SK-MEL-5 (cell line): ENCODE measurements at places on chromosomes 4 and X.

GRCh38 chr4:113328514-113328913 lies 279.1 kb downstream of the ANK2 start:
- DNase-seq: peak; percentile 45

GRCh38 chr4:94642561-94642866 lies 115.2 kb upstream of the BMPR1B start:
- DNase-seq: no peak

DNA sequence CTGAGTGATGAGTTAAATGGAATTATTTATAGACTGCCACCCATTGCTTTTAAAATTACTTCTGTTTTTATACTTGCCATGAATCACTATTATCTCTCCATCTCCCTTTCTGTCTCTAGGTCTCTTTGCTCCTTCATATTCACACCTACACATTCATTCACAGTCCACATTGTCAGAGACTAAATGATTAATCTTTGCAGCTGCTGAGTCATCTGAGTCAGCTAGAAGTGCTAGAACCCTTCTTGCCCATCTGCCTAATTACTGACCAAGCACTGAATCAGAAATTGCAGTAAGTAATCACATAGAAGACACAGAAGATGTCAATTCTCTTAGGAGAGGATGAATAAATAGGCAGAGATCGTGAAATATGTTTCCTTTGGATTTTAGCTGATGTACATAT lies 31.6 kb upstream of the RPS6KA6 start:
- no peak for DNase-seq

- DNase-seq: no peak
Measured at GRCh38 chrX:73987166-73987565, 316.8 kb upstream of the ZCCHC13 start.

DNA sequence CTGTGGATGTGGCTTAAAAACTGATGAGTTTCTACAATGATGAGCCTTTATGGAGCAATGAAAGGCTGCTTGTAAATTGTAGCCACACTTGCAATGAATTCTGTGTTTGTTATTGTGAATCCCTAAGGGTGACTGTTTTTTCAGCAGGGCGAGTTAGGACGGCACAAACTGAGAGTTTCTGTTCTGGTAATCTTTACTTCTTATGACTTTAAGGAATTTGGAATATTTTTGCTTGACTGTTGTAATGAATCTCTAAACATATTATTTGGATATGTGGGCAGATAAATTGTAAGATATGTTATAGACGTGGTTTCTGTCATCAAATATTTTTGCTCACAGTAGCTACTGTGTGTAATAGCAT lies 22.2 kb downstream of the RBPJ start:
- peak; percentile 74 for DNase-seq

GRCh38 chr4:142044271-142044670 lies 407.9 kb downstream of the IL15 start:
- DNase-seq: no peak

DNA sequence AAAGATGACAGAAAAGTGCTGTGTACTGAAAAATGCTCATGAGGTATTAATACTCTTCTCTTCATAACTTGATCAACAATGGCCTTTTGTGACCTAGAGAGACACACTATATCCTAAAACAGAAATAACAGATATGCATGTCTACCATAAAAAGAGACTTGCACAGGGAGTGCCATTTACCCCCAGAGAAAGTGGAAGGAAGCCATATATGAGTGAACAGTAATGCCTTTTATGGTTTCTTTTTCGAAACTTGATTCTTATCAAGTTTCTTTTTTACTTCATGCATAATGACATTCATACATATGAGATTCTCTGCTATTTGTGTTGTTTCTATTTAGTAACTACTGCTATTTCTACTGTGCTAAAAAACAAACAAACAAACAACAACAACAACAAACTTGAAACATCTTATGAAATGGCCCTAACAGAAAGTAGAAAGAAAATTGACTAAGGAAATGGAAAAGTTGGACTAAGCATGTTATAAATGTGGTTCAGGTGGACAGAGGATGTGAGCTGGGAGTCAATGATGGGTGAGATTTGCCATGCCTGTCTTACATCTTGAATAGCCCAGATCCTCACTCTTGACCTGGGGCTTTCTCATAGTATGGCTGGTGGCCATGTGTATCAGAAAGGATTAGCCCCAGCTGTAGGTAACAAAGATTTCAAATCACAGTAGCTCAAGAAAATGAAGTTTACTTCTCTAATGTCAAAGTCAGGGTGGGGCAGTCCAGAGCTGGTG lies 43.8 kb downstream of the GEMIN8 start:
- peak; percentile 54 for DNase-seq

DNA sequence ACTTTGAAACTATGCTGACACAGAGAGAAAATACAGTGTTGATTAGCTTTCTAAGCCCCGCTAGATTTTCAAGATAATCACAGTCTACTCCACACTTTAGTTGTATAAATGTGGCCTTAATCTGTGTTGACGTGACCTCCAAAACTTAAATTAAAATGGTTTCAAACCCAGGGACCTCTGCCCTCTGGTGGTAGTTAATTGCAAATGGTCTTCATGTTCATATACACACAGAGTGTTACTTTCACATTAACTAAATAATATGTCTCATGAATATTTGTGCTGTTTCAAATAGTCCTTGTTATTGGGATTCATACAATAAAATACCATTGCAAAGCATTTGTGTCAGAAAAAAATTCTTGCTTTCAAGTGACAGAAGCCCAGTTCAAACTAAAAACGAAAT lies 64.3 kb downstream of the TASL start:
- DNase-seq: peak; percentile 17

DNA sequence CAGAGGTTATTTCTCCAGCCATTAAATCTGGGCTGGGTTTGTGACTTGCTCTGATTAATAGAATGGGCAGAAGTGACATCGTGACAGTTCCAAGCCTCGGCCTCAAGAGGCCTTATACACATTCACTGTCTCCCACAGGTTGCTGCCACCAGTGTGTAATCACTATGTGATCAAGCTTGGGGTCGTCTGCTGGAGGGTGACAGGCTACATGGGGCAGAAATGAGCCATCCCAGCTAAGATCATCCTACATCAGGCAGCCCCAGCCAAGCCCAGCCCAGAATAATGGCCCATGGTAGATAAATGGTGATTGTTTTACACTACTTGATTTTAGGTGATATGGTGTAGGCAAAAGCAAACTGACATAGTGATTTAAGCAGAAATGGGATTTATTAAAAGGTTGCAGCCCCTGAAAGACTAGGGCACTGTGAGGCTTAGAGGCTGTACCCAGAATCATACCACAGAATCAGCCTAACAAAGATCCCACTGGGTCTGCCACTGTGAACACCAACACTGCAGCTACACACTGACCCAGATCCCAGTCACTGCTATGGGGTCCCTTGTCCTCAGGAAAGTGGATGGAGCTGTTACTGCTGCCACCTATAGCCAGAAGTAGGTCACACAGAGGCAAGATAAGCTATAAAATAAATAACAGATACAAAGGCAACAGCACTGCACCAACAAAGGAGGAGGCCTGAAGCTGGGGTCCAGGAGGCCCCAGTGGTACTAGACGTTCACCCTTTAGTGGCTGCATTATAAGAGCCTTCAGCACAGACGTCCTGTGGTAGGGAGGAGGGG lies 159.6 kb upstream of the RBPJ start:
- DNase-seq: peak; percentile 54

DNA sequence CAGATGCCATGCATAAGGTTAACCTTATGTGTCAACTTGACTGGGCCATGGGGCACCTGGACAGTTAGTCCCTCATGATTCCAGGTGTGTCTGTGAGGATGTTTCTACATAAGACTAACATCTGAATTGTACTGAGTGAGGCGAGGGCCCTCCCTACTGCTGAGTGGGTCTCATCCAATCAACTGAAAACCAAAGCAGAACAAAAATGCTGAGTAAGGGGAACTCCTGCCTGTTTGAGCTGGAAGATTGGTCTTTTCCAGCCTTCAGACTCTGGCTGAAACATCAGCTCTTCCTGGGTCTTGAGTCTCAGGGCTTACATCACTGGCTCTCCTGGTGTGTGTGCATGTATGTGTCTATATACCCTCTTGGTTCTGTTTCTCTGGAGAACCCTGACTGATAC lies 13.8 kb downstream of the NELFA start:
- DNase-seq: no peak
